Activated B cell treated with CpG ODN at 0.5 μM for 24 hours (primary cell): ENCODE measurements at places on chromosomes 5 and 9. TPM values are rescaled to one million over a fixed set of nuclear protein-coding genes. Genes with fewer than 3 reads are reported as not detected.

JAKMIP2 gene
- 2.0 and 3.1 TPM in 2 replicates for total RNA-seq

- no peak overlapping the region for H3K4me3 ChIP-seq
- no peaks in the 10 kb centered on the region for H3K4me1 ChIP-seq
- no peaks in the 10 kb centered on the region for H3K36me3 ChIP-seq
- H3K27ac ChIP-seq: no peak overlapping the region
These were observed 143.9 kb upstream of the STC2 start for GRCh38 chr5:173472164-173472563.

SYNPO gene
- 49.2 and 49.3 TPM in 2 replicates for total RNA-seq

- peaks cover 14% of the 10 kb centered on the region for H3K4me1 ChIP-seq
- H3K27me3 ChIP-seq: no peaks in the 10 kb centered on the region
- H3K36me3 ChIP-seq: no peaks in the 10 kb centered on the region
- H3K4me3 ChIP-seq: no peak overlapping the region
These were observed 28.3 kb upstream of the TGFBR1 start for GRCh38 chr9:99076483-99077171.

BICD2 gene
- total RNA-seq: 19.5 and 22.5 TPM in 2 replicates

GRCh38 chr9:101098392-101098791, 69.9 kb downstream of the PLPPR1 start:
- DNase-seq: no peak
- no peak overlapping the region for H3K4me3 ChIP-seq
- H3K27me3 ChIP-seq: no peaks in the 10 kb centered on the region
- H3K36me3 ChIP-seq: no peaks in the 10 kb centered on the region

DNA sequence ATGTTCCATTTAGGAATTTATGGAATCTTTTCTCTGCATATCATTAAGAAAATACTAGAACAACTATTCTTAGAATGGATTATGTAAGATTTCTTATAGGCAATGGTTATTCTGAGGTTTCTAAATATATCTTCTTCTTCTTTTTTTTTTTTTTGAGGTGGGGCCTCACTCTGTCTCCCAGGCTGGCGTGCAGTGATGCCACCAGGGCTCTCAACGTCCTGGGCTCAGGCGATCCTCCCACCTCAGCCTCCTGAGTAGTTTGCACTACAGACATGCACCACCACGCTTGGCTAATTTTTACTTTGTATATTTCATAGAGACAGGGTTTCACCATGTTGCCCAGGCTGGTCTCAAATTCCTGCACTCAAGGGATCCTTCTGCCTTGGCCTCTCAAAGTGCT, 137.2 kb downstream of the SREK1 start:
- H3K27me3 ChIP-seq: peaks cover 12% of the 10 kb centered on the region
- no peak overlapping the region for H3K27ac ChIP-seq
- no peak overlapping the region for H3K4me3 ChIP-seq
- DNase-seq: no peak
- H3K36me3 ChIP-seq: no peaks in the 10 kb centered on the region

GRCh38 chr5:177357459-177358351, at the start of gene RGS14:
RGS14 (plus strand) TSS chr5:177357924; CDS start chr5:177358025, 101 bp downstream.
- peak within 1 kb of the TSS; percentile 85 for H3K4me3 ChIP-seq
- H3K36me3 ChIP-seq: peaks cover 8% of the 10 kb centered on the region
- H3K27me3 ChIP-seq: no peaks in the 10 kb centered on the region
- H3K27ac ChIP-seq: peak within 1 kb of the TSS; percentile 92
- peak; percentile 71 for DNase-seq
- H3K4me1 ChIP-seq: peaks cover 72% of the 10 kb centered on the region

GRCh38 chr5:11075035-11075805, 314.2 kb upstream of the DAP start:
- no peaks in the 10 kb centered on the region for H3K36me3 ChIP-seq
- no peaks in the 10 kb centered on the region for H3K4me1 ChIP-seq
- DNase-seq: no peak

DNA sequence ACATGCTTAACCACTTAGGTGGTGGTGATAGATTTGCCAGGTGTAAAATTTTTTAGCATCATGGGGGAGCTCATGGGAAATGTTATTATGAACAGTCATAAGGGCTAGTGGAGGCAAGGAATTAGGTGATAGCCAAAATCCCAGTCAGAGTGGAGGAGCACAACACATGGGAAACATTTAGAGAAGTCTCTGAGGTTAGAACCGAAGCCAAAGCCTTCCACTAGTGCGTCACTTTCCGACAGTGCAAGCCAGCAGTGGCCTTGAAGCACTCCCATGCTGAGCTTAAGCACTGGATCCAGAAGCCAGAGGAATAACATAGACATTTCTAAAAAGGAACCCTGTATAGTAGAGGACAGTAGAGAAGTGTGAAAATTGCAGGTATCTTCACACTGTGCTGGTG, 101.5 kb upstream of the SNX2 start:
- no peak for DNase-seq
- H3K4me3 ChIP-seq: no peak overlapping the region
- H3K36me3 ChIP-seq: no peaks in the 10 kb centered on the region
- H3K27me3 ChIP-seq: no peaks in the 10 kb centered on the region
- H3K4me1 ChIP-seq: peaks cover 17% of the 10 kb centered on the region
- no peak overlapping the region for H3K27ac ChIP-seq
